Lung microvascular endothelial cell (primary cell): ENCODE measurements at places on chromosomes 3 and 15. TPM values are rescaled to one million over a fixed set of nuclear protein-coding genes. Genes with fewer than 3 reads are reported as not detected.

GRCh38 chr15:80179025-80179759 lies 26.4 kb downstream of the FAH start:
- DNase-seq = peak; percentile 94

DNA sequence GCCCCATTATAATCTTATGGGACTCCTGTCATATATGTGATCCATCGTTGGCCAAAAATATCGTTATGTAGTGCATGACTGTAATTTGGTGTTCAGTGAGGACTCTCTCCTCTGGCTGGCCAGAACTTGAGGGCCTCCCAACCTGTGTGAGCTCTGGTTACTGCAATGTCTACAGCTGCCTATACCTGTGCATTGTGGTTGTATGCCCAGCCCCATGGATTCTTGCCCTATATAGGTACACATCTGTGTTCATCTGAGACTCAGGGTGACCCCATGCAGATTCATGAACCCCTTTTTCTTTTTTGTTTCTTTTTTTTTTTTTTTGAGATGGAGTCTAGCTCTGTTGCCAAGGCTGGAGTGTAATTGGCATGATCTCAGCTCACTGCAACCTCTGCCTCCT lies 32.6 kb upstream of the KLF13 start:
- DNase-seq = no peak

DNA sequence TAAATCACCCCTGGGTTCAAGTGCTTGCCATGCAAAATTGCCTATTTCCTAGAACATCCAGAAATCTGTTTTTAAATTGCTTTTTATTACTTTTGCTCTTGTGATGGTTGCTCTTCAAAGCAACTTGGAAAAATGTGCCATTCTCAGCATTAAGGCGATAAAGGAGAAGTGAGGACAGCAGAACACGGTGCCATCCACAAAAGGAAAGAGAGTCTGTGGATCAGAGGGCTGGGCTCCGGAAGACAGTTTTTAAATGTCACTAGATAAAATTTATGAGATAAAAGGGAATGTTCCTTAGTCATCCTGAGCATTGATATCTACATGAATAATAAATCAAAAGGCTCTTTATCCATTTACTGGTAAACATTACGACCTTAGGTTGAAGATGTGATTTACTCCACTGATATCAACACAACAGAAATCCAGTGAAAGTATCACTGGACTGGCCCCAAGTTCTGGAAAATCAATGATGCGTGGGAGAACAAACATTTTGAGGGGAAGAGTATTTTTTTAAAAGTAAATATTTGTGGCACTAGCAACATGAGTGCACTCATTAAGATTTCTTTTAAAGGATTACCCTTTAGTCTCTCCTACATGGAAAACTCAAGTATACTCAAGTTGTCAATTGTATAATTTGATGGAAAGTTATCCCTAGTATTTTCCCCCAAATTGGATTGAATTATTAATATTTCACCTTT lies 554.7 kb downstream of the FHIT start:
- DNase-seq = no peak

- no peak for DNase-seq
Observed at GRCh38 chr3:72174040-72174439, 389.1 kb upstream of the PROK2 start.

- no peak for DNase-seq
Observed at GRCh38 chr3:11989383-11990038, 14.7 kb upstream of the SYN2 start.

DNA sequence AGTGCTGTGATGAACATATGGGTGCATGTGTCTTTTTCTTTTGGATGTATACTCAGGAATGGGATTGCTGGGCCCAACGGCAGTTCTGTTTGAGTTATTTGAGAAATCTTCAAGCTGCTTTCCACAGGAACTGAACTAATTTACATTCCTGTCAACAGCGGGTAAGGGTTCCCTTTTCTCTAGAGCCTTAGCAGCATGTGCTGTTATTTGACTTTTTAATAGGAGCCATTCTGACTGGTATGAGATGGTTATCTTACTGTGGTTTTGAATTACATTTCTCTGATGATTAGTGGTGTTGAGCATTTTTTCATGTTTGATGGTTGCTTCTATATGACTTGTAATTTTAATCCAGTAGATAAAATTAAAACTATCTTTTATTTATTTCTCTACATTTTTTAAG lies 1168.6 kb upstream of the ALCAM start:
- DNase-seq = no peak

DNA sequence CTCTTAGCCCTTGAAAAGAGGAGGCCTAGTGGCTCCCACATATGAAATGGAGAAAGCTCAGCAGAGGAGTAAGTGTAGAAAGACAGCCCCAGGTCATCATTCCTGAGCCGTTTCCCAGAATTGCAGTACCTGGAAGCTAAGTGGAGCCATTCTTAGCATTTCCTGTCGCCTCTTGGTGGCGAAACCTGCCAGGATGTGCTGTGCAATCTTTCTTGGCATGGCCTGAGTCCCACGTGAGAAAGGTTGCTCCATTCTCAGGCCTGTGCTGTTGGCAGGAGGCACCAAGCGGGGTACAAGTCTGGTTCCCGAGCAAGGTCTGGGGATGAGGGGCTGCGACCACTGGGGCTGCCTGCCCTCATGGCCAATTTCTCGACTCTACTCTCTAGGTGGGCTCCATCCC lies 207.2 kb upstream of the TPM1 start:
- peak; percentile 49 for DNase-seq

GRCh38 chr3:112303764-112304325 lies 9.8 kb upstream of the SLC9C1 start:
- peak; percentile 11 for DNase-seq

GRCh38 chr15:85737061-85737460 lies 57.7 kb downstream of the KLHL25 start:
- DNase-seq = no peak

GRCh38 chr3:66406831-66407610 lies 93.8 kb downstream of the LRIG1 start:
- DNase-seq = no peak

DNA sequence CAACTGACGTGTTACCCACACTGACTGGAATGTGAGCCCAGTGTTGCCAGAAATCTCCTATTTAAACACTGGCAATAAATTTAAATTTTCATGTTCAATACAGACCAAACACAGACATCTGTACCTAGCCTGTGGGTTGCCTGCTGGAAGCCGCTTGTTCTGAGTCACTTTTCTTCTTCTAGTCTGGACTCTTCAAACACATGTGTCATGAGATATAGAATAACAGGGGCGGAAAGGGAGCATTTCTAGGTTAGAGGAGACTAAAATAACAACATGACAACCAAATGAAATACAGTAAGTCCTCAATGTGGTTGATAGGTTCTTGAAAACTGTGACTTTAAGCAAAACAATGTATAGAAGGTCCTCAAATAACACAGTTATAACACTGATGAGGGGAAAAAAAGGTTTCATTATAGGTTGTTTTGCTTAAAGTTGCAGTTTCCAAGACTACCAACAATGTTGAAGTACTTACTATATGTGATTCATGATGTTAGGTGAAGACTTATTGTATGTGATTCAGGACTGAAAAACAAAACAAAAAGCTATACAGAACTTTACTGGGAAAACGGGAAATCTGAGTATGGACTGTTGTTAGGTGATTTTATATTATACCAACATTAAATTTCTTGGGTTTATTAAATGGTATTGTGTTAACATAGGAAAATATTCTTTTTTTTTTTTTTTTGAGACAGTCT lies 63.1 kb downstream of the PRKAR2A start:
- no peak for DNase-seq

Gene ILDR1
- not detected in 2 replicates for total RNA-seq

Gene AQP9
- total RNA-seq = not detected in 2 replicates

Gene CTDSPL
- total RNA-seq = 82.8 and 206 TPM in 2 replicates

Gene GPR160
- 0.99 and 1.7 TPM in 2 replicates for total RNA-seq

Gene ARHGEF26
- total RNA-seq = under 0.01 and 0.22 TPM in 2 replicates

Gene ALS2CL
- 3.7 and 5.8 TPM in 2 replicates for total RNA-seq

Gene MUC20
- under 0.01 TPM in 2 replicates for total RNA-seq
